ENCODE measurements at places on chromosomes 2 and 18. TPM values are rescaled to one million over a fixed set of nuclear protein-coding genes. Genes with fewer than 3 reads are reported as not detected.

Gene SMCHD1
- 28.2 TPM for total RNA-seq

Gene LRRTM4
- total RNA-seq = not detected

Gene SPC25
- total RNA-seq = 0.74 TPM

Gene COMMD1
- total RNA-seq = 39.2 TPM

Gene LYPD6B
- total RNA-seq = 74.5 TPM

Gene STAT1
- 52.6 TPM for total RNA-seq

Gene NDUFAF7
- 7.5 TPM for total RNA-seq

Gene CCDC85A
- 3.7 TPM for total RNA-seq

Gene OXER1
- not detected for total RNA-seq

Gene GPR55
- not detected for total RNA-seq

Gene EFHD1
- 19.6 TPM for total RNA-seq

Gene CFAP221
- not detected for total RNA-seq

Gene FBXO48
- 1.8 TPM for total RNA-seq

Gene METTL5
- total RNA-seq = 39.3 TPM

Gene DES
- 163 TPM for total RNA-seq

Gene CAPN13
- 0.10 TPM for total RNA-seq

Gene RAB17
- total RNA-seq = 6.3 TPM

Gene STARD6
- total RNA-seq = not detected

Gene ACMSD
- not detected for total RNA-seq

Gene DSEL
- 2.9 TPM for total RNA-seq

Gene TMEM37
- 8.0 TPM for total RNA-seq

Gene ASAP2
- 32.2 TPM for total RNA-seq

Gene CD302
- total RNA-seq = 10.2 TPM

Gene DPP4
- total RNA-seq = 5.8 TPM

Gene ADAM23
- 0.12 TPM for total RNA-seq

Gene PROM2
- total RNA-seq = 107 TPM

Gene SGPP2
- 61.3 TPM for total RNA-seq

Gene PKP4
- total RNA-seq = 46.8 TPM

Gene SCN3A
- total RNA-seq = 0.78 TPM

Gene CCNT2
- 29.4 TPM for total RNA-seq

Gene HNMT
- total RNA-seq = 30.8 TPM

Gene AGXT
- not detected for total RNA-seq

Gene LRRC30
- total RNA-seq = not detected

Gene ALK
- 0.66 TPM for total RNA-seq

Gene SERPINB4
- total RNA-seq = not detected

Gene CAVIN2
- 7.8 TPM for total RNA-seq
